ENCODE measurements at places on chromosomes 16 and 17.
A peak's percentile ranks its signal among the peaks of the same experiment; 100 is the strongest.

DNA sequence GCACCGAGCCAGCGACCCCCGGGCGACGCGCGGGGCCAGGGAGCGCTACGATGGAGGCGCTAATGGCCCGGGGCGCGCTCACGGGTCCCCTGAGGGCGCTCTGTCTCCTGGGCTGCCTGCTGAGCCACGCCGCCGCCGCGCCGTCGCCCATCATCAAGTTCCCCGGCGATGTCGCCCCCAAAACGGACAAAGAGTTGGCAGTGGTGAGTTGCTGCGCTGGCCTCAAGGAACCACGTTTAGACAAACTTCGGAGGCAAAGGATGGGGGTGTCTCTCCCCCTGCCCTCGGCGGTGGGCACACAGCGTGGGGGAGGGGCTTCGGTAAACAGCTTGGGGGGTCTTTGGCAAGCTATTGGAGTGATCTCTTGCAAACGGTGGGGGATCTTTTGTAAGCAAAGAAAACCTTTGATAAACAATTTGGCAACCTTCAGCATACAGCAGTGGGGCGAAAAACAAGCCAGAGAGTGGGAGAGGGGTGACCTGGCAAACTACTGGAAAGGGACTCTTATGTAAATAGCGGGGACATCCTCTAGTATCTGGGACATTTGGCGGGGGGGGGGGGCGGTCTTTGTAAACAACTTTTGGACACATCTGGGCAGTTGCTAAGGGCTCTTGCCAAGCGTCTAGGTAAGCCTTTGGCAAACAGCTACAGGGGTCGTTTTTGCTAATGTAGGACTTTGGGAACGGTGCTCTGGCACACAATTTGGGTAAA is 587 bp downstream of the MMP2 start:
- no peak for DNase-seq

DNA sequence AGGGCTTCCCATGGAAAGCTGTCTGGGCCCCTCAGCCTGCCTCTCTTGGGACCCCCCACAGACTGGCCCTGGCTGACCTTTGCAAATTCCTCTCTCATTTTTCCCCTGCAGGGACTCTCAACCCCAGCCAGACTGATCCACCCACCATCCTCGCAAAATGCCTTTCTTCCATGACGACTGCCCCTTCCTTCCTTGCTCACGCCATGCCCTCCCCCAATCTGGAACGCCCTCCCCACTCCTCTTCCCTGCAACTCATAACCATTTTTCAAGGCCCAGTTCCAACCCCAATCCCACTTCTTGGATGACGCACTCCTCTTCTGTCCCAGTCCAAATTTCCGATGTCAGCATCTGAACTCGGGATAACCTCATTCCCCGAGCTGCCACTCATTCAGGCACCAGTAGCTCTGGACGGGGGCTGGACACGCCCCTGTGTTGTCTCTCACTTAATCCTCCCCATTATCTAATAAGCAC is 1.3 kb upstream of the DNAI2 start:
- no peak for DNase-seq

DNA sequence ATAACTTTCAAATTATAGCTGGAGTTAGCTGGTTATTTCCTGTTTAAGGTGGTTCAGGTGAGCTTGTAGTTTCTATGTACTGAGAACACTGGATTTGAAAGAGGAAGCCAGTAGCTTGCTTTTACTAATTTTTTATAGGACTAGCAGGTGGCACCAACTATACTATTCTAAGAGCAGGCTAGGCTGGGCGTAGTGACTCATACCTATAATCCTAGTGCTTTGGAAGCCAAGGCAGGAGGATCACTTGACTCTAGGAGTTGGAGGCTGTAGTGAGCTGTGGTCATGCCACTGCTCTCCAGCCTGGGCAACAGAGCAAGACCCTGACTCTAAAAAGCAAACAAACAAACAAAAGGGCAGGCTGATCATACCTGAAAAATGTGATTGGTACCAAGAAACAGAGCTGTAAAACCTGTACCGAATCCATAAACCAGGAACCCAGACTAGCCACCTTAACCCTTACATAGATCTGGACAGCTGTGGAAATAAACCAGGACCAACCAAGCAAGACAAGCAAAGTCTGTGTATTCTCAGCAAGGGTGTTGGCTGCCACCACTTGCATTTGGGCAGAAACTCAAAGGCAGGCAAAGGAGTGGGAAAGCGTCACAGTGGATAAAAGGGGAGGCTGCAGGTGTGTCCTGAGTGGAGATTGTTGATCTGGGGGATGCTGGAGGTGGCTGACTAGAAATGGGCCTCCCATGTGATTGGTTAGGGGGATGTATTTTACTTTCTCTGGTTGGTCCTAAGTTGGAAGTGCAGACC is 36.3 kb downstream of the SLC47A1 start:
- no peak for DNase-seq

GRCh38 chr16:85040685-85041084 is 13.1 kb downstream of the KIAA0513 start:
- DNase-seq = no peak

DNA sequence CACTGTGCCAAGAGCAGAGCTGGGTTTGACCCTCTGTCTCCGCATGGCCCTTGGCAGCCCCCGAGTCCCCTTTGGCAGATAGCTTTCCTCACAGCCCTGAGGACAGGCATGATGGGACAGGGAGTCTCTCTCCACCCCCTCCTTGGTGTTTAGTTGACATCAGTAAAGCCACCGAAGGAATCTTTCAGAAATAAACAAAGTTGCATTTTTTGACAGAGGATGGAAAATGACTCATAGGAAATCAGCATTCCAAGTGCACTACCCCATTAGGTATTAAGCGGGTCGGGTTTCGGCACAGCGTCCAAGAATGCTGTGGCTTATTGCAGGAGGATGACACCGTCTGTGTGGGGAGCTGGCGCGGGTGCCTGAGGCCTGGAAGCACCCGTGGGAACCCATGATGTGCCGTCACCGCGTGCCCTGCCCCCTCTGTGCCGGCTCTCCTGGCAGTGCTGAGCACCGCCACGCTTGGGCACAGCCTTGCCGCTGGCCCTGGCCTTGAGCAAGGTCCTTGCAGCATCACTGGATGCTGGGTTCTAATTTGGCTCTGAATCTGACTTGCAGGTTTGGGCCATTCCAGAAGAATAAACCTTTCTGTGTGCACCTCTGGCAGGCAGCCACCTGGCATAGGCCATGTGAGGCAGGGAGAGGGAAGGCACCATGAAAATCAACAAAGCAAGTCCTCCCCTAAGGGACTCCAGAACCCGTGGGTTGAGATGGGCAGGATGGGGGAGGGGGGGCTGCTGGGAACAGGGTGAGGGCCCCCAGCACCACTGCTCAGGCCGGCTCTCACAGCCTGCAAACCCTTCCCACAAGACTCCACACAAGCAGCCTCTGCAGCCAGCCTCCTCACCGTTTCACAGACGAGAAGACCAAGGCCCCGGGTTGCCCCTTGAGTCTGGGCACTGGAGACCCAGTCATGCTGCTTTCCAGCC is 50.5 kb upstream of the ZNF469 start:
- DNase-seq = no peak

- DNase-seq = no peak
Observed at GRCh38 chr16:68229431-68230175, 6.3 kb downstream of the ESRP2 start.

- DNase-seq = no peak
Observed at GRCh38 chr17:30677550-30678249, 146.8 kb downstream of the CRLF3 start.

- no peak for DNase-seq
Observed at GRCh38 chr17:28554565-28554964, 2.1 kb upstream of the UNC119 start.

GRCh38 chr17:50062293-50063243 is 6.7 kb downstream of the ITGA3 start:
- no peak for DNase-seq

GRCh38 chr17:31663576-31663975 is 195.5 kb downstream of the COPRS start:
- DNase-seq = no peak

- DNase-seq = peak; percentile 76
Observed at GRCh38 chr17:76191896-76192295, 48.4 kb downstream of the RNF157 start.

GRCh38 chr17:78368854-78369495 is 9.1 kb upstream of the SOCS3 start:
- no peak for DNase-seq

- DNase-seq = peak; percentile 77
Observed at GRCh38 chr17:38667099-38667786, 7.5 kb downstream of the EPOP start.

- peak; percentile 81 for DNase-seq
Observed at GRCh38 chr17:39769974-39770587, 32.3 kb downstream of the GRB7 start.

DNA sequence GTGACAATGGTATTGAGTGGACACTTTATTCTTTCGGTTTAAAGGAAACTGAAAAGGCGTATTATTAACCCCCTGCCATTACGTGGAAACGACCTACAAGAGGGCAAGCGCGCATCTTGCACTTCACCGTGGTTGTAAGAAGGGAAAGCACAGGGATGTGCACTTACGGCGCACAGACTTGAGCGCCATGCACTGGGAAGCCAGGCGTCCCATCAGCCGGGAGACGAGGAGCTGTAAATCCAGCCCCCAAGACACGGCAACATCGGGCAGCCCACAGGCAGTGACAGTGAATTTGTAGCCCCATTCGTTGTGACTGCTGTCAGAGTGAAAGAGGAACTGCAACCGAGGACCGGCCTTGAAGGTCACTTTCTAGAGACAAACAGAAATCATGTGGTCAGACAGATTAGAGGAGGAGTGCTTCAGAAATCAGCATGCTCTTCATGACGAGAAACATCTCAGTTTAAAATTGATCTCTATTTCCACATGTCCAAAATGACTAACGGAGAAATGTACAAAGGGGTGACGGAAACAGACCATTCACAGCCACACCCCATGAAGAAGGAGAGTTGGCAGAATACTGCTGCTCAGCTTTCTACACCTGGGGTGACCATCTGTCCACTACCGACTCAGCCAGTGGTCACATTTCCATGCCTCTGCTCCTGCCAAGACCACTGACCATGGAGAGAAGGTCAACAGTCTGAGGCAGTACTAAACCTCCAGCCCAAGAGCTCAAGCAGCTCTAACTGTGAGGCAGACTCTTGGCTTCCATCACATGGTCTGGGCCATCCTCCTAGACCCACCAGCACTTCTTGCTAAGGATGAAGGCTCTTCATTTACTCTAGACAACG is 68.6 kb downstream of the ZZEF1 start:
- DNase-seq = no peak

- no peak for DNase-seq
Observed at GRCh38 chr17:4236456-4236855, 27.3 kb downstream of the ANKFY1 start.

DNA sequence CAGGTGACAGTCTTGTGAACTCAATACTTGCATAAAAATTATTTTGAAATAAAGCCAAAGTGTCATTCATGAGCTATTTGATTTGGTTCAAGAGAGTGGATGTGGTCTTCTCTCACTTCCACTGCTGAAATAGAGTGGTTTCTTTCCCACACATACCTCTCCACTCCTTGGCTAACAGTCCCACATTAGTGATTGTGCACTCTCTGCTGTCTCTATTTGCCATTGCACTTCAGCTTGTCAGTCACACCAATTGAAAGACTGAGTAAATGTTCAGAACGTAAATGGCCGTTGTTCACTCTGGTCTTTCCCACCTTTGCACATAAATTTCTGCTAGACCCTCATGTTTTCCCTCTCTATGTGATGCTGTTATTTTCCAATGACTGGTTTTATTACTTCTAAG is 197.5 kb downstream of the FTO start:
- DNase-seq = no peak

DNA sequence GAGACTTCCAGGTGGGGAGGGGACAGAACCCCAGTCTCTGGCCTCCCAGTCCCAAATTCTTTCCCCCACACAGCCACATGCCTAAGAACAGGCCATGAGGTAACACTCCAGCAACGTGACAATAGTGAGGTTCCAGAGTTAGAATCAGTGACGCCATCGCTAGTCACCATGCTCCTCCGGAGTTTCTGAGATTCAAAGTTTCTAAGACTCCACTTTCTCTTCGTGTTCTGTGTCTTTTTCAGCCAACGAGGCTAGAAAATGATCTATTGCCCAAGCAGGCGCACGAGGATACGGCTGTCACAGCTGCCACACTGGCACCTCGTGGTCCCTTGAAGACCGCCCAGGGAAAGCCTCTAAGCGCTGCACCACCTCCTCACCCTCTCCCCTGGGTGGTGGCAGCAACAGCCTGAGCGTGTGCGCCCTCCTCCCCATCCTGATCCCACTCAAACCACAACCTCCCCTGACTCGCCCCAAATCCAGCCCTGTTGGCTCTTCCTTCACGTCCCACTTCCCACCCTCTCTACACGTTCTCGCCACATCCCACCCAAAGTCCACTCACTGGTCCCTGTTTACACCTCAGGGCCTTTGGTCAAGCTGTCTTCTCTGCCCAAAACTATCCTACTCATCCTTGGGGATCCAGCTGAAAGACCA is 1.0 kb downstream of the MCRIP1 start:
- peak; percentile 78 for DNase-seq

Measured in activated CD8-positive, alpha-beta memory T cell treated with anti-CD3 and anti-CD28 coated beads, Interleukin-2, amount 10 ng/mL, durations not matched to agents 7 days and 5 days (primary cell).